ENCODE measurements at places on chromosomes 12 and 14. TPM values are rescaled to one million over a fixed set of nuclear protein-coding genes. Genes with fewer than 3 reads are reported as not detected.

DNA sequence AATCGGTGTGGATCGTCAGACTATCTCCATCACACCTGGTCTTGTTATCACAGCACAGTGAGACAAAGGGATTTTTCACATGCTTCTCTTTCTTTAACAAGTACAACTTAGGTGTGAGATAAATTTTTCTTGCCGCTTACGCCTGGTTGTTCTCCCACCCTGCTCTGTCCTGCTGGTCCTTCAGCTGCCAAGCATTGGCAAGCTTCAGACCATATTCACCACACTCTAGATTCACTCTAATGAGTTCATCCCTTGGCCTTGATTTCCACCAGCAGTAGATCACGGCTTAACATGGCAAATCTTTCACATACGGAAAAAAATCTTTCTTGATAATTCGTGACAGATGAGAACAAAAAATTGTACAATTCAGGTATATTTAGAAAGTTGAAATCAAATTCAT, 33.5 kb downstream of the RHOJ start:
- no peak for DNase-seq

GRCh38 chr12:69046363-69046762, 113.4 kb upstream of the CPM start:
- no peak for DNase-seq

- no peak for DNase-seq
These were observed 691.6 kb upstream of the FBXO33 start for GRCh38 chr14:40123816-40124215.

DNA sequence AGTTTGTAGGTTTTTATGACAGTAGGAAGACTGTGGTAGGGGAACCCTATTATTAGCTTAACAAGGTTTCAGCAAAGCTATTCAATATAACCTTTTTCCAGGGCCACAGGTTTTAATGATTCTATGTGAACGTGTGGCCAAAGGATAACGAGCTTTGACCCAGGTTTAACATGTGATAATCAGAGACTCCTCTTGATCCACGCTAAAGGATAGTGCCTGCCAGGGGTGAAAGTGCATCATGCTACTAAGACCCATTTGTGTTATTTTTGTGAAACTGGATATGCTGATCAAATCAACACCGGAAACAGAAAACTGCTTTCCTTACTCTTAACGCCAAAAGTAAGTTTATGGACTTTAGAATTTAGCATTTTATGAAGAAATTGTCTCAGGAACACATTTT, 909 bp upstream of the TAOK3 start:
- no peak for DNase-seq

SLC11A2 gene
- 42.2 TPM for total RNA-seq

ANKS1B gene
- total RNA-seq = not detected

MEG3 gene
- 46.1 TPM for total RNA-seq

RD3L gene
- not detected for total RNA-seq
